Activated CD4-positive, alpha-beta T cell treated with anti-CD3 and anti-CD28 coated beads, Interleukin-2, amount 50 U/mL, for 48 hours (primary cell): ENCODE measurements at places on chromosomes 12 and 14.
A peak's percentile ranks its signal among the peaks of the same experiment; 100 is the strongest.

DNA sequence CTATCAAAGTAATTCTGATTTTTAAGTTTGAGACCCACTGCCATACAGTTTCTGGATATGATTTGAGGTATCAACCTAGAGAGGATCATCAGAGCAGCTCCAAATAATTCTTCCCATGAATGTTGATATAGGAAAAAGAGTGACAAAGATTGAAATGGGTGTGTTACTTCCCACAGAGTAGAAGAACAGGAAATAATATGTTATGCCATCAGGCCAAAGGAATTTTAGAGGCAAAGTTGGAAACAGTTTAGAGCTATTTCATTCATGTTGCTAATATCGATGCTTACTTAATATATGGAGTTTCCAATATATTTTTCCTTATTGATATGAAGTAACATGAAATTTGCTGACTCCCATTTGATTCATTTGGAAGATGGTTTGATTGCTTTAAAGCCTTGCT, 8.9 kb upstream of the MSRB3 start:
- no peak for DNase-seq

GRCh38 chr12:124053851-124054250, 80.8 kb downstream of the ZNF664 start:
- no peak for DNase-seq

DNA sequence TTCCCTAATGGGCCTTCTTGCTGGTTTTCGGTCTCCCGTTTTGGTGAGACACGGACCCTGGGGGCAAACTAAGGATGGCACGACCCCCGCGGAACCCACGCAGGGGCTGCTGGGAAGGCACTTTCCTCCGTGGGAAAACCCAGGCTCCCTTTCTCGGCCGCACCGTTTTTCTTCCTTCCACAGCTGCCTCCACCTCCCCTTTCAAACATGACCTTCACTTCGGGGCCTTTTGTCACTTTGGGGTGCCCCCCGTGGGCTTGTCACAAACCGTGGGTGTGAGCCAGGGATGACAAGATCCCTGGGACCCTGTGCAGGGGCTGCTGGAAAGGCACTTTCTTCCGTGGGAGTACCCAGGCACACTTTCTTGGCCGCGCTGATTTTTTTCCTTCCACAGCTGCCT, 268.7 kb downstream of the ALG10 start:
- DNase-seq: no peak

GRCh38 chr12:113320401-113320800, 14.5 kb downstream of the SLC8B1 start:
- no peak for DNase-seq

DNA sequence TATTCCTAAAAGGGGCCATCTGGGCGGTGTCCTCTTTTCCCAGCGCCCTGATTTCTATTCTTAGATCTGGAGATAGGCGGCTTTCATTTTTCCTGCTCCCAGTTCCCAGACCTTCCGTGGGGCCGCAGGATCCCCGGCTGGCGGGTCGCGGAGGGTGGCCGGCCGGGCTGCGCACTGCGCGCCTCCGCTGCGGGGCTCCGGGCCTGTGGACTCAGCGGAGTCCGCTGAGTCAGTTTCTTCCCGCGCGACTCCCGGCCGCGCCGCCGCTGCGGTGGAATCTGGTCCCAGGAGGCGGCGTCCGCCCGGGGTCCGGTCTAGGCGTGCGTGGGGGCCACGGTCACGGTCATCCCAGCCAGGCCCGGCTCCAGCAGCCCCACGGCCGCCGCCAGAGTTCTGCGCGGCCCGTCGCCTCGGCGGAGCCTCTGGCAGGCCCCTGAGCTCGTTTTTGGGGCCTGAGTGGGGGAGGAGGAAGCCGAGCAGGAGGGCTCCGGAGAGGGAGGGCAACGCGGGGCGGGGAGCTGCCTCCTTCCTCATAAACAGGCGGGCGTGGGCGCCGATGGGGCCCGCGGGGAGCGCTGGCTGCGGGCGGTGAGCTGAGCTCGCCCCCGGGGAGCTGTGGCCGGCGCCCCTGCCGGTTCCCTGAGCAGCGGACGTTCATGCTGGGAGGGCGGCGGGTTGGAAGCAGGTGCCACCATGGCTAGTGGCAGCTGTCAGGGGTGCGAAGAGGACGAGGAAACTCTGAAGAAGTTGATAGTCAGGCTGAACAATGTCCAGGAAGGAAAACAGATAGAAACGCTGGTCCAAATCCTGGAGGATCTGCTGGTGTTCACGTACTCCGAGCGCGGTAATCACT, at the start of gene LRRK2:
LRRK2 (plus strand) TSS at position 559 of the 853 bp plus-strand sequence; CDS start at position 694, 135 bp downstream.
- DNase-seq: peak; percentile 20

GRCh38 chr14:70057519-70058136, 131.1 kb downstream of the SLC8A3 start:
- no peak for DNase-seq

- DNase-seq: no peak
Observed at GRCh38 chr14:91159906-91160305, 46.0 kb downstream of the DGLUCY start.

- no peak for DNase-seq
Observed at GRCh38 chr14:104600141-104600643, 4.4 kb downstream of the TMEM179 start.

DNA sequence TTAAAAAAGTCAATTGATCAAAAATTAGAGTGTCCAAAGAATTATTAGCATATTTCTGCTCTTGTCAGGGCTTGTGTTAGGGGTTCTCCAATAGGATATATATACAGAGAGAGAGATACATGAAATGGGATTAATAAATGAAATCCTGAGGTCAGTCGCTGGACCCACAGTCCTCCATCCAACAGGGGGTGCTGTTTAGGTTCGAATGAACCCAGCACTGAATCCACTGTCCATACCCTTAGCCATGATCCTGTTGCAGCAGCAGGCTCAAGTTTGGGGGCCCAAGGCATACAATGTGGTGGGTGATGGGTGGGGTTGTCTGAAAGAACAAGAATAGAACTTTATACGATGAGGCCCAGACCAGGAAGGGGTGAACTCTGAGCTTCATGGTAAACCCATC, 780 bp upstream of the MYO1H start:
- DNase-seq: peak; percentile 19

GRCh38 chr12:5650829-5651461, 219.0 kb downstream of the NTF3 start:
- DNase-seq: no peak

GRCh38 chr14:104875811-104876210, 10.7 kb downstream of the CEP170B start:
- DNase-seq: no peak

- DNase-seq: peak; percentile 29
Observed at GRCh38 chr14:92513966-92514843, 624 bp downstream of the RIN3 start.

DNA sequence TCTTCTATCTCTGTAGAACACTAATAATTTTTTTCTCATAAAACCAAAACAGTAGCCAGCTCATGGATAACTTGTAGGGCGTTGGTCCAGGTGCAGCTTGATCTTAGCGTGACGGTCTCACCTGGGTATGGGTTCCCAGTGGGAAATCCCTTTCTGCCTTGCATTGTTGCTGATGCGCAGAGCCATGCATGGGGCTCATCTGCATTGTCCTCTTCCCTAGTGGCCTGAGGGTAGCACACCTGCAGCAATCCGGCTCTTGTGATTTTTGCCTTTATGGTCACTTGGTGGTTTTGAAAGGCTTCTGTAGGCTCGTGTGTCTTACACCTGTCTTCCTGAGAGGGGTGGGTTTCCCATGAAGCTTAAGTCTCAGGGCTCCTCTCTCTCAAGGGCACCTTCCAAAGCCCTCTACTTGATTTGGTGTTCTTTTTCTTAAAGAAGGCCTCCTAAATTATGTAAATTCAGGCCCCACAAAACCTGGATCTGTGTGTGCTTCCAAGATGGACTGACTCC, 130.6 kb downstream of the PRKCH start:
- DNase-seq: no peak

DNA sequence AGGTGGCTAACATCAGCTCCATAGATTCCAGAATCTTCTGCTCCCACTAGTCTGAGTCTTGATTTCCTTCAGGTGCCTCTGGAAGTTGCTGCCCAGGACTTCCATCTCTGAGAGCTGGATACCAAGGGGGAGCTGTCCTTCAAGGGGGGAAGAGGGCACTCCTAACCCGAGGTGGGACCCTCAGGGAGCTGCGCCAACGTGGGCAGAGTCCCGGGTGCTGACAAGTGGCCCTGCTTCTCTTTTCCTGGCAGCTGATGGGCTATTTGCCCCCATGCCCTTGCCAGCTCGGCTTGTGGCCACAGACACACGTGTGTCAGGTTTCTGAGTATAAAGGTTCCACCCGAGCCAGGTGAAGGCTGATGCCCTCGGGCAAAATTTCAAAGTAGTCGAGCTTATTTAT, 272.5 kb downstream of the TTC8 start:
- DNase-seq: no peak

- no peak for DNase-seq
Observed at GRCh38 chr14:52262600-52262999, 4.9 kb upstream of the PTGDR start.

DNA sequence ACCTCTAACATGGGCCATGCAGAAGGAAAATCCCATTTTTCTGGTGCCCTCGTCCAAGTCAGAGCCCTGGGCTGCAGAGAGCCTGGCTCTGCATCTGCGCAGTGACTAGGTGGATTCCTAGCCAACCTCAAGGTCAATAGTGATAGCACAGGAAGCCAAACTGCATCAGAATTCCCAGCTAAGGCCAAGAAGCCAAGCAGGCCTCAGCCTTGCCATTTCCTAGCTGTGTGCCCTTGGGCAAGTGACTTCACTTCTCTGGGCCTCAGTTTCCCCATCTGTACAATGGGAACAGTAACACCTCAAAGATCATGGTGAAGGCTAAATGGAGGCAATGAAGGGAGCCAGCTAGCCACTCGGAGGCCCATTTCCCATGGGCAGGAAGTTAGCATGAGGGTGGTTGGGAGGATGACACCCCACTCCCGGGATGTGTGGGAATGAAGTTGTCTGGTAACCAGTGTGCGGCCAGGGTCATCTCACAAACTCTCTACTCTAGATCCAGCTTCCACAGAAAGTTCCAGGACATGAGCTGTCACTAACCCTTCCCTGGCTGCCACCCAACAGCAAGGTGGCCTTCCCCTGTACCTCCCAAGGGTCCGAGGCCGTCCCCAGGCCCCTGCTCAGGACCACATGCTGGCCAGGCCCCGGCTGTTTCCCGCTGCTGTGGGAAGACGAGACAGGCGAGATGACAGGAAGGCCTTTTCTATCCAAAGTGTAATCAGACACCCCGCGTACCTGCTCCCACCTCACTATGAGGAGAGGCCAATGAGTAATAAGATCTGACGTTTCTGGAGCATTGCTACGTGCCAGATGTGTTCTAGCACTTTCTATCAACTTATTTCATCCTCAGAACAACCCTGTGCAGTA, 125.7 kb downstream of the SCARB1 start:
- no peak for DNase-seq

DNA sequence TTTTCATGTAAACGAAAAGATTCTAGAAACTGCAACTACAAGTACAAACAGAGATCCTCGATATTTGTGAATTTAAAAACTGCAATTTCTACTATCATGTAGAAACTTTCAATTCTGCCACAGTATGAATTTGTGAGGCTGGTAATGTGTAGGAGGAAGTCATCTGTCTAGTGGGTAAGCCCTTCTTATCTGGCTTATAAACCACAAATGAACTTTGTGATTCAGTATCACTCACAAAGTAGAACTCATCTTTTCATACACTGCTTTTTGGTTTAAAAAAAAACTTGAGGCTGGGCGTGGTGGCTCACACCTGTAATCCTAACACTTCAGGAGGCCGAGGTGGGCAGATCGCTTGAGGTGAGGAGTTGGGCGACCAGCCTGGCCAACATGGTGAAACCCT, 20.7 kb downstream of the GTF2A1 start:
- no peak for DNase-seq

- DNase-seq: no peak
Observed at GRCh38 chr14:22432348-22432976, 156.6 kb downstream of the DAD1 start.

GRCh38 chr14:55354500-55354899, 57.1 kb downstream of the ATG14 start:
- peak; percentile 50 for DNase-seq

GRCh38 chr12:90311561-90311960, 602.9 kb upstream of the ATP2B1 start:
- DNase-seq: no peak

GRCh38 chr12:13348464-13348863, 151.9 kb downstream of the EMP1 start:
- no peak for DNase-seq

GRCh38 chr14:96587823-96588385, 85.7 kb downstream of the PAPOLA start:
- no peak for DNase-seq

DNA sequence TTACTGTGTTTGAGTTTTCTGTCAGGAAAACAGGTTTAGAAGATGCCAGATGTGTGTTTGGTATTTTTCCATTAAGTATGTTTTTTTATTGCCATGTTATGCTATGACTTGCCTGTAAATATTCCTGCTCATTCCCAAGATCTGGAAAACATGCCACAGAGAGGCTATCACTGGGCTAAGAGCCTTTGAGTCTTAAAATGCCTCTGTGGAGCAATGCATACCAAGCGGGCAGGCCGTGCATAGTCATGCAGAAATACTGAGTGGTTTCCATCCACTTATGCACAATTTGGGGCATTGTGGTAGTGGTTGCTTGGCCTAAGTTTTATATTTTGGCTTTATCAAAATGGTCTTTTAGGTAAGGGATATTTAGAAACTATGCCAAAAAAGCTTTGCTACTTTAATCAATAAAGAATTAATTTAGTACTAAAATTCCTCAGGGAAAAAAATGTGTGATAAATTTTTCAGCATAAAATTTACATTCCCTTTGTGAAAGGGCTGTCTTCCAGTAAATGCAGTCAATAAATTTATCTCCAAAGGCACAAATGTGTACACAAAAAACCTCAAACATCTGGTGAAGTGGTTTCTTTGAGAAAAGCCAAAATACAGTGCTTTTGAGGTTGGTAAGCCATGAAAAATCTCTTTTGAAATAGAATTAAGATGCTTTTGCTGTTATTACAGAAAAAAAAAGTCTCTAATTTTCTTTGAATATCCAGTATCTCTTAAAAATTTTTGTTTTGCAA, 341.3 kb upstream of the FBXO33 start:
- DNase-seq: no peak
